ENCODE measurements at places on chromosomes 12 and 14.

DNA sequence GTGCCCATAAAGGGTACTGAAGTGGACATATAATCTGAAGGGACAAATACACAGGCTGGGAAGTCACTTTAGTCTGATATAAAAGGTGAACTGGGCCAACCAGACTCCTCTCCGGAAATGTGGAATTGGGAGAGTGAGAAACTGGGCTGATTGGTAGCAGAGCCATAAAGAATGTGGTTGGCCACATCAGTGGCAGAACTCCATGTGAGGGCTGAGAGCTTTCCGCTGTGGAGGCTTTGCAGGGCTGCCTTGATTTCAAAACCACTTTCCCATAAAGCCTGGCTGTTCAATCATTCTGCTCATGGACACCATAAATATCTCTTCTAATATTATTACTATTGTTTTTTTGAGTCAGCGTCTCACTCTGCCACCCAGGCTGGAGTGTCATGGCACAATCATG is 220.3 kb downstream of the MON2 start:
- no peak for DNase-seq

- no peak for DNase-seq
Observed at GRCh38 chr14:105080161-105080560, 14.9 kb upstream of the GPR132 start.

DNA sequence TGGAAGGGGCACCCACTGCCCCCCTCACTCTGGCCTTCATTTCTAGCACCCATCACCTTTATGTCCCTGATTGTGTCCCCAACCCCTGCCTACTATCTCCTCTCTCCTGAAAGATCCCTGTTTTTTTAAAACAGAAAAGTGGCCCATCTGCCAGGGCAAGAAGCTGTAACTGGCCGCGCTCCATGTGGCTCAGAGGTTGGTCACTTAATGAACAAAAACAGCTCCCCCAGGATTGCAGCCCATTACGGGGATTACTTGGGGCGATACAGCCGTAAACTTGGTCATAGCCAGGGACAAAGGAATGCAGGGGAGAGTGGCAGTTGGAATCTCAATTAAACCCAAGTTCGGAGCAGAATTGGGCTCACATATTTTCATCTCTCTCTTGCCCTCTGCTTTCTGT is 34.8 kb upstream of the VSX2 start:
- DNase-seq = no peak

- no peak for DNase-seq
Observed at GRCh38 chr12:95538656-95539055, 12.6 kb downstream of the USP44 start.

DNA sequence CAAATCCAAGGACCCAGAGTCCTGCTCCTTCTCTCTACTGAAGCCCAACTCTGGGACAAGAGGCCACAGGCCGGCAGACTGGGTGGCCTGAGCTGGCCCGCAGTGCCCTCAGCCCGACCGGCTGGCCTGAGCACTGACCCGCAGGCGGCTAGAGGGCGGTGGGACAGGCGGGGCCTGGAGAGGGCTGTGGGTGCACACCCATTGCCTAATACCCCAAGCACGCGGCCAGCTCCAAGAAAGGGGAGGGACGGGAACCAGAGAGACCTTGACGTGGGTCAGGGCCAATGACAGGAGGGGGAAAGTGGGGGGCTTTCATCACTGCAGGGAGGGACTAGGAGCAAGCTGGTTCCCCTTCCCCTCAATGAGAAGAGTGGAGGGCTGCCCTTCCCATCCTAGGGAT is 2.0 kb upstream of the WNT10B start:
- peak; percentile 57 for DNase-seq

DNA sequence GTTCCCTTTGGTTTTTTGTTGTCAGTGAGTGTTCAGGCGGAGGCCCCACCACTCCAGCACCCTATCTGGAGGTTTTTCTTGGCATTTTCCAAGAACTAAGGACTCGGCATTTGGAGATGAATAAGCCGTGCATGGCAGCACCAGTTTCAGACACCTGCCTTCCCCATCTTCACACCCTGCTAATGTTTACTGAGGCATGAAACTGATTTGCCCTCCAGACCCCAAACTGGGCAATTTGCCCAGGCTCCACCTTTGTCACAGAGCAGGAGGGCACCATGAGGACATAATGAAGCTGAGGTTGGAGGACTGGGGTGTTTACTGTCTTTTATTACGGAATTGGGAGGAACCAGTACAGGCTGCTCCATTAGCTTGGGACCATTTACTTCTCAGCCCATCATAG is 113.4 kb downstream of the LGMN start:
- DNase-seq = no peak

- no peak for DNase-seq
Observed at GRCh38 chr12:6370994-6371754, 4.2 kb downstream of the SCNN1A start.

DNA sequence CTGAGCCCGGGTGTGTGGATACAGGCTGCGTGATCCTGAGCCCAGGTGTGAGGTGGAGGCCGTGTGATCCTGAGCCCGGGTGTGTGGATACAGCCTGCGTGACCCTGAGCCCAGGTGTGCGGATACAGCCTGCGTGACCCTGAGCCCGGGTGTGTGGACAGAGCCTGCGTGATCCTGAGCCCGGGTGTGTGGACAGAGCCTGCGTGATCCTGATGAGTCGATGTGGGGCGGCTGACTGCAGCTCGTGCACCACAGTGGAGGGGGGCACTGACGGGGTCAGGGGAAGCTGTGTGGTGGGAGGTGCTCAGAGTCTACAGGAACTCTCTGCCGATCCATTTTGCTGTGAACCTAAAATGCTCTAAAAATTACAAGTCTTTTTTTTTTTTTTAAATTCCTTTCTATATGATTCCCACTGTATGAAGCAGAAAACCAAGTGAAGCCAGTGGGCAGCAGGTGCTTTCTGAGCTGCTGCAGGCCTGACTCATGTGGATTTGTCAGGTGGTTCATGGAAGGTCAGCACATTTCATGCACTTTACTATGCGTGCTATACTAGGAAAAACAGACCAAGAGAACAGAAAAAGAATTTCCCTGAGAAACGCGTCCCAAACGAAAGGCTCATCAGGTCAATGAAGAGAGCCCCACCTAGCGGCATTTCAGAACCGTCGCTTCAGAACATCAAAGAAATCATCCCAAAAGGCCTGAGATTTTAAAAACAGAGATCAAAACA is 19.3 kb downstream of the BRF1 start:
- DNase-seq = peak; percentile 24

Data from inflammatory macrophage treated with lipopolysaccharide for 4 hours (primary cell).